Left hindlimb (tissue), 1 donor: ENCODE measurements at places on chromosomes 5 and 9.

GRCh38 chr5:162128117-162128516, 60.5 kb downstream of the GABRG2 start:
- DNase-seq = no peak

DNA sequence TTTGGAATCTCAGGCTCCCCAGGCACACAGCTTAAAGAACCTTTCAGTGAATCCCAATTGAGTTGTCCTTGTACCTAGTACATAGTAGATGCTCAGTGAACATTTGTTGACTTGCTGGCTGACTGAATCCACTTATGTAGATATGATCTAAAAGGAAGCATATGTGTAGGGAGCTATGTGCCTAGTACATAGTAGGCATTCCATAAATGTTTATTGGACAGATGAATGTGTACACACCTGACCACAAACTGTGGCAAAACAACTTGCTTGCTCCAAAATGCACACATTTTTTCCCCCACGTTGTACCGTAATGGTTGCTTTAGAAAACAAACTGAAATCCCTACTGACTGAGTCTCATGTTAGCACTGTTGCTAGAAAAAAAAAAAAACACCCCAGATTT, 80.2 kb upstream of the IL12B start:
- no peak for DNase-seq

GRCh38 chr5:120697147-120697546, 233.0 kb downstream of the PRR16 start:
- DNase-seq = no peak

DNA sequence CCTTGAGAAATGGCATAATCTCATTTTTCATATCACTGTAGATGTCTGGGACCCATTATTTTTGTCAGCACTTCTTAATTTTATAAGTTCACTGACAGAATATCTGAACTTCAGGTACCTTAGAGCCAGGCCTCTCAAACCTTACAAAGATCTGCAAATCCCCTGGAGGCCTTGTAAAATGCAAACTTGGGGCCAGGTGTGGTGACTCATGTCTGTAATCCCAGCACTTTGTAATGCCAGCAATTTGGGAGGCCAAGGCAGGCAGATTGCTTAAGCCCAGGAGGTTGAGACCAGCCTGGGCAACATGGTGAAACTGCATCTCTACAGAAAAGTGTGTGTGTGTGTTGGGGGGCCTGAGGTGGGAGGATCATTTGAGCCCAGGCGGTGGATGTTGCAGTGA, 30.8 kb downstream of the RASGRF2 start:
- DNase-seq = no peak

DNA sequence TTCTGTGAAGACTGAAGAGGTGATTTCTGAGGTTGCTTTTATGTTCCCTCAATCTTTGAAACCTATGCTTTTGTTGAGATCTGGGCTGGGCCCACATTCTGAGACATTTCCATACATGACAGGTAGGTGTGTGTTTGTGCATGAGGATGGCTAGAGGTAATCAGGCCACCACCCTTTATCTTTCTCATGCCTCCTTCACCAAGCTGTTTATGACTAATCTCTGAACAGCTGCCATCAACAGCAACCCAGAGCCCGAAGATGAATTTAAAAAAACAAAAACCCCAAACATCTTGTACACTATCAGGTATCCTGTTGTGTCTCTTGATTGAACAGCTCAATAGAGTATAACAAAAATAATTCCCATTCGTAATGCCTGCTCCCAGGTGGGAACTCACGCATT, 12.6 kb upstream of the C5orf46 start:
- no peak for DNase-seq

DNA sequence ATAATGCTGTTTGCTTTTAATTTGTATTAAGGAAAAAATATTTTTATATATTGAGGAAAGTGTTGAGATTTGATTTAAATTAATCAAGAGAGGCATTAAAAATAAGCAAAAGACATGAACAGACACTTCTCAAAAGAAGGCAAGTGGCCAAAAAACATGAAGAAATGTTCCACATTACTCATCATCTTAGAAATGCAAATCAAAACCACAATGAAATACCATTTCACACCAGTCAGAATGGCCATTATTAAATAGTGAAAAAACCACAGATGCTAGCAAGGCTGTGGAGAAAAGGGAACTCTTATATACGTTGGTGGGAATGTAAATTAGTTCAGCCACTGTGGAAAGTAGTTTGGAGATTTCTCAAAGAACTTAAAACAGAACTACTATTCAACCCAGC, 45.9 kb downstream of the RANBP17 start:
- DNase-seq = no peak

DNA sequence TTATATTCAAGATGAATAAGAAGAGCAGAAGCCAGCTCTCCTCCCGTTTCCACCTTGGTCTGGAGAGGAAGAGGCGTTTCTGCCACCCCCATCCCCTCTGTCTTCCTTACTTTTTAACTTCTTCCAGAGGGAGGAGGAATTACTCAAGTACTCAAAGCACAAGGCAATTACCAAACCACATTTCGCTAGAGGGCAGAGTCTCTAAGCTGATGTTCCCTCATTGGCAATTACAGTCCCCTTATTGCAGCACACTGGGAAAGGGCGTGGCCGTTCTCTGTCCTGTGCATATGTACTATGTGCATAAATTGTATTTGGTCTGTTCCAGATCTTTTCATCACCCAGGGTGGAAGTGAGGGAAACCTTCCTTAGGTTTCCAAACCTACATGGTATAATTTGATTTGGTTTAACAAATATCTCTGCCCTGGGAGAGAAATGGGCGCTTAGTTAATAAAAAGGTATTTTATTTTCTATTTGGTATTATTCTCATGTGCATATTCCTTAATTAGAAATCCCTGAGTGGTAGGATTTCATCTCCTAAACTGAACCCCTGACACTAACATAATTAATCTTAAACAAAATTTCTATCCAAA, 29.8 kb upstream of the ALDOB start:
- DNase-seq = no peak

- DNase-seq = no peak
These were observed 48.3 kb downstream of the SFXN1 start for GRCh38 chr5:175526691-175527090.
